ENCODE measurements at places on chromosomes 6 and 20. TPM values are rescaled to one million over a fixed set of nuclear protein-coding genes. Genes with fewer than 3 reads are reported as not detected.

Gene RSPO4
- not detected for total RNA-seq

Gene GSTA2
- not detected for total RNA-seq

Gene NDUFAF5
- total RNA-seq: 10.9 TPM

Gene ACTL10
- total RNA-seq: 3.0 TPM

Gene TNXB
- total RNA-seq: 7.7 TPM

Gene GJA1
- 120 TPM for total RNA-seq

Gene PPP1R18
- 75.9 TPM for total RNA-seq

Gene ZSCAN31
- total RNA-seq: 38.3 TPM

Gene XKR7
- under 0.01 TPM for total RNA-seq

Gene CFAP206
- 0.50 TPM for total RNA-seq

Gene OPRL1
- 1.9 TPM for total RNA-seq

Gene HCRTR2
- not detected for total RNA-seq

Gene ELOVL5
- total RNA-seq: 72.3 TPM

Gene WFDC12
- total RNA-seq: not detected

Gene STX16
- 52.9 TPM for total RNA-seq

Gene ARFGEF3
- 0.44 TPM for total RNA-seq

Gene C20orf144
- total RNA-seq: 0.44 TPM

Gene ADGRF1
- not detected for total RNA-seq

Gene PYGB
- 126 TPM for total RNA-seq

Gene NAA20
- 31.6 TPM for total RNA-seq

Gene SMLR1
- total RNA-seq: not detected

Gene NEURL2
- total RNA-seq: 6.4 TPM

Gene POFUT1
- total RNA-seq: 66.8 TPM

Gene MCCD1
- not detected for total RNA-seq

Gene FRK
- 1.5 TPM for total RNA-seq

Gene GABRR1
- not detected for total RNA-seq

Gene DSP
- total RNA-seq: 0.44 TPM

Gene TMC2
- not detected for total RNA-seq

Gene PDRG1
- 3.3 TPM for total RNA-seq

Gene BNIP5
- total RNA-seq: not detected

Gene SRSF12
- not detected for total RNA-seq

Gene SLA2
- total RNA-seq: not detected

Gene SPATA25
- total RNA-seq: 3.5 TPM

Gene EFCAB8
- total RNA-seq: not detected

Gene COL19A1
- total RNA-seq: not detected

Gene TPBG
- 71.4 TPM for total RNA-seq

Gene EYS
- total RNA-seq: 0.50 TPM

Gene HLA-DQB1
- not detected for total RNA-seq

Gene FAM209B
- not detected for total RNA-seq

Gene ZNF133
- total RNA-seq: 26.0 TPM

Gene RIPOR3
- 10.6 TPM for total RNA-seq

Gene JAG1
- 34.9 TPM for total RNA-seq

Gene BEND6
- 17.7 TPM for total RNA-seq

Gene COL12A1
- 506 TPM for total RNA-seq

Gene PPIL6
- total RNA-seq: 2.2 TPM
